ENCODE measurements at places on chromosomes 7 and 10.

DNA sequence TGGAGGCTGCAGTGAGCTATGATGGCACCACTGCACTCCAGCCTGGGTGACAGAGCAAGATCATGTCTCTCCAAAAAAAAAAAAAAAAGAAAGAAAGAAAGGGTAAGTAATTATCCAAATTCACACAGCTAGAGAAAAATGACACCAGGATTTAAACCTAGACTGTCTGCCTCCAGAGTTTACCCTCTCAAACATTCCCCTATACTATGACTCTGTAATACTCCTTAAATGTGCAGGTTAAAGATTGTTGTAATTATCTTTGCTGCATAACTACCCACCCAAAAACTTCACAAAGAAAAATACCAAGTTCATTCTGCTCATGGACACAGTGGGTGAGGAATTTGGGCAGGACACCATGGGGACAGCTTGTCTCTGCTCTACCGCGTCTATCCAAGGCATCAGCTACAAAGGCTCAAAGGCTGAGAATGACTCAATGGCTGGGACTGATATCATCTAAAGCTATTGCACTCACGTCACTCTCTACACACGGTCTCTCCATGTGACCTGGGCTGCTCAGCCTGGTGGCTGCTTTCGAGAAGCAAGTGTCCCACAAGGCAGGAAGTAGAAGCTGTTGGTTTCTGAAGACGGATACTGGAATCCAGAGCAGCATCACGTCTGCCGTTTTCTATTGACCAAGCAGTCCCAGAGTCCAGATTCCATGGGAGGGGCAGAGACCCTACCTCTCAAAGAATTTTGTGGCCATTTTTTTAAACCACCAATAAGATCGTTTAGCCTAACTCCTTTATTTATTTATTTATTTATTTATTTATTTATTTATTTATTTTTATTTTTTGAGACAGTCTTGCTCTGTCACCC, 185.7 kb upstream of the AUTS2 start:
- DNase-seq, result no peak

GRCh38 chr10:48554246-48554645, 50.6 kb downstream of the ARHGAP22 start:
- DNase-seq, result no peak

- DNase-seq, result no peak
Observed at GRCh38 chr10:24556126-24556749, 167.4 kb downstream of the ARHGAP21 start.

DNA sequence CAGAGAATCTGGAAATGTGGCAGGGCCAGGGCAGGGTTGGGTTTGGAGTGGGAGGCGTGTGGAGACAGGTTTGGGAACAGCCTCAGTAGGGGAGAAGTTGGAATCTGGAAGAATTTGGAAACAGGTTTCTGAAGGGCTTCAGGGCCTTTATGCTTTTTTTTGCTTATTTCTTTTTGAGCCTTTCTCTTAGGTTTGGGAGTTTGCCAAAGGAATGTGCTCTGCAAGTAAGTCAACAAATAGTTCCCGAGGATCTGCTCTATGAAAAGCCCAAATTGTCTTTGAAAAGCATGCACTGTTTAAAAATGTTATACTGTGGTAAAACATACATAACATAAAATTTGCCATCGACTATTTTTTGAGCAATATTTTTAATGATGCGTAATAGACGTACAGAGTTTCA, 86.7 kb upstream of the ADRB1 start:
- no peak for DNase-seq

DNA sequence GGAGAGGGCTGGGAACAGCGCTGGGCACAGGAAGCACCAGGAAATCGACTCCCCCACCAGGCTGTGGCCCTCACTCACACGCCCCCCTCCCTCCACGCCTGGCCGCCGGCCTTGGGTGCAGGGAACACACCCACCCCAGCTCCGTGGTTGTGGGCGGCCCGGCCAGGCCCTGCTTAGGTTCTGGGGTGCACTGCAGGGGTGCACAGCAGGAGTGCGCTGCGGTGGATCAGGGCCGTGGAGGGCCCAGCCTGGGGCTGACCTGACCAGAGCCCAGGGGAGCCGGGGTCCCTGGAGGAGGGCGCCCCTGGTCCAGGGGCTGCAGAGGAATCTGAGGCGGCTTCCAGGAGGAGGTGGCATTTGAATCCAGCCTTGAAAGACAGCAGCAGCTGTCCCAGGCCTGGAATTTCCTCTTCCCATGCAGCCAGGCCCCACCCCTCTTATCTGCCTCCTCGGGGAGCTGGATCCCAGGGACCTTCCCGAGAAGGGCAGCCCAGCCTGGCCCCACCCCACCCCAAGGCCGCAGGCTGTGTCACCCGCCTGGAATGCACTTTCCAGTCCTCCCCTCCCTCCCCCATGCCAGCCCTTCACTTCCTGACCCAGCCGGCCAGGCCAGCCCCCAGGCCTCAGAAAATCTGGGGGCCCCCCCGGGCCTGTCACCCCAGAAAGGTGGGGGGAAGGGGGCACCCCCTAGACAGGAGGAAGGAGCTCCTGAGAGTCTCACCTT, 18.4 kb upstream of the PDGFA start:
- no peak for DNase-seq

DNA sequence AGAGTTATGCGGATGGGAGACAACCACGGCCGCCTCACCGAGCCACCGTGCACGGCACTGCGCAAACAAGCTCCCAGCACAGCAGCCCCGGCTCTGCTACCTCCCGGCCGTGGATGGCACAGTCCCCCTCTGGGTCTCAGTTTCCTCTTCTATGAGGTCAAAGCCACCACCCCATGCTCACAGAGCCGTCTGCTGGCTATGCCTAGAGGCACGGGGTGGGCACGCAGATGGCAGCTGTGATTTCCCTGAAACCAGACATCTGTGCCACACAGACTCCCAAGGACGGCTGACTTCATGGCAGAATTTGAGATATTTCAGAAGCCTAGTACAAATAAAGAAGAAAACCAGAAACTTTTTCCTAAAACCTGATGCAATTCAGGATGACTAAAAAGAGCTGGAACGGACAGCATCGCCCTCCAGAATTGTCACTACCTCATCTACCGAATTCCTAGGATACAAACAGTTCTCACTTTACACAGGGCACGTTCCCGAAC, 73.2 kb downstream of the AMZ1 start:
- DNase-seq, result no peak

DNA sequence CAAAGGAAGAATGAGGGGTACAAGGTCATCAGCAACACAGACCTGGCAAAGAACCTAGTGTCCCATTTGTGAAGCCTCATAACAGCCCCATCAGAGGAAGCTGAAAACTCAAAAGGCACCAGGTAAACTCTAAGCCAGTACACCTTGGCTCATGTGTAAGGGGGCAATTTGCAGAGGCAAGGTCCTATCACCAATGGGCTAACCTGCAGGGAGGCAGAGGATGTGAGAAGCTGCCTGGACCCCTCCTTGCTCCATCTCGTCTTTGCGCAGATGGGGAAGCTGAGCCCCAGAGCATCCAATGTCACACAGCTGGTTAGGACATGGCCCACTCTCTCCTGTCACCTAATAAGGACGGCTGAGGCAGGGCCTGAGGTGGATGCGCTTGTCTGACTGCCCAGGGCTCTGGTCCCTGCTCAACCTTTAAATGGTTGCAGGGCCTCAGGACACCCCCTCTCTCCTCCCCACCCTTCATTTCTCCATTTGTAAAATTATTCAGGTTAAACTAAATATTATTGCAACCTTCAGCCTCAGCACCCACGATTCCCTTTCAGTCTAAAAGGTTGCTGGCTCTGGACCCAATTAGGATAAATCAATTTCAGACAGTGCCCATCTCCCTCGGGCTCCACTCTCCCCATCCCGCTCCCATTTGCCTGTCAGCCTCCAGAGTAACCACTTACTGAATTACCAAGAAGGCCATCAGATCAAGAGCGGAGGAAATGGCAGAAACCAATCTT, 135.3 kb downstream of the OAT start:
- DNase-seq, result no peak

- DNase-seq, result no peak
Observed at GRCh38 chr7:156194813-156195212, 382.6 kb upstream of the SHH start.

GRCh38 chr10:95661818-95662217, 5.3 kb upstream of the ALDH18A1 start:
- DNase-seq, result no peak

DNA sequence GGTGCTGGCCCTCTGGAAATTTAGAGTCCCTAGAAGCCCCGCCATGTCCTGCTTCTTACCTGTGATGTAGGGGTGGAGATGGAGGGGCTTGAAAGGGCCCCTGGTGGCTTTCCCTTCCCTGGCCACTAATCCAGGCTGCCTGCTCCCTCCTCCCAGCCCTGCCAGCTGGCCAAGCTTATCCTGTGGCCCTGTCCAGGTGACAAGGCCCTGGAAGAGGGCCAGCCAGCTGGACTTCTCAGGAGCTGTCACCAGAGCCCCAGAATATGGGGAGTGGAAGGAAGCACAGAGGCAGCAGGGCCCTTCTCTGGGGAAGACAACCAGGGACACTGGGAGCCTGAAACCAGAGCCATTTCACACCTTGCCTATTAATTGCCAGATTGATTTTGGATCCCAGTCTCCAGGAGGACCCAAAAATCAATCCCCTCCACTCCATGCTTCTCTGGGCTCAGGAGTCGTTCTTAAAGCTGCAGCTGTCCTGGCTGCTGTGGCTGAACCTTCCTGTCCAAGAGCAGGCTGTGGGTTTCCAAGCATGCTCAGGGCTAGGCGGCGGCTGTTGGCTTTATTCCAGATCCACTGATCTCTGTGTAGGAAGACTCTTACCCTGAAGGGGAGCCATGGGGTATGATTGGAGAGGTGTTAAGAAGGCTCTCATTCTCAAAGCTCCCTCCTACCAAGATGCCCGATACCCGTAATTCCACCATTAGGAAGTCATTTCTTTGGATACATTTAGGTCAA, 52.6 kb upstream of the PCBD1 start:
- DNase-seq, result no peak

DNA sequence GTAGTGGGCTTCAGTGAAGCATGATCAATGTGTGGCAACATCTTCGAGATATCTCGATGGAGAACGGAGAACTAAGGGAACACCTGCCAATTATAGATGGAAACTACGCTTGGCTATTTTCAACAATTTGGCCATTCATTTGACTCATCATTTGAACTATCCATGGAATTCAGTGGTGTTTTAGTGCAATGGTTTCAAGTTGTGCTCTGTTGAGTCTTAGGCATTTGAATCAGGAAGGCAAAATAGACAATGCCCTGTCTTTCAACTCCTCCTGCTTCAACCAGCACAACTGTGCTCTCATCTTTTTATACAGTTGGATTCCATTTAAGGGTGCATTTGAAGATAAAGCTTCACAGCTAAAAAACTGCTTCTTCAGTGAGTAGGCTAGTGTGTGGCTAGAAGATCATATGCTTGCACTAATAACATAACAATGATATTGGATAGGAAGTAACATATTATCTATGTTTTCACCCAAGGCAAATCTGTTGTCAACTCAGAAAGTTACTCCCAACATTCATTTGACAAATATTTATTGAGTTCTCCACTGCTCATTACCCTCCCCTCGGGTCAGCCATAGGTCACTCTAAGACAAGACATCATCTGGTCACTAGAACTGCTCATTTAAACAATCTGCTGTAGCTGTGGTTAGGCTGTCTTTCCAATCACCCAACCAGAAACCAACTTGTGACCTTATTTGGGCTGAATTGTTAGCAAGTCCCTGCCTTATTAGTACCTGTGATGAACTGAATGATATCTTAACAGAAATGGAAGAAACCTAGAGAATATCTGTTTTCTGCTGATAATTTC, 314.1 kb upstream of the SP4 start:
- no peak for DNase-seq

- no peak for DNase-seq
Observed at GRCh38 chr7:103821092-103821491, 168.4 kb downstream of the RELN start.

DNA sequence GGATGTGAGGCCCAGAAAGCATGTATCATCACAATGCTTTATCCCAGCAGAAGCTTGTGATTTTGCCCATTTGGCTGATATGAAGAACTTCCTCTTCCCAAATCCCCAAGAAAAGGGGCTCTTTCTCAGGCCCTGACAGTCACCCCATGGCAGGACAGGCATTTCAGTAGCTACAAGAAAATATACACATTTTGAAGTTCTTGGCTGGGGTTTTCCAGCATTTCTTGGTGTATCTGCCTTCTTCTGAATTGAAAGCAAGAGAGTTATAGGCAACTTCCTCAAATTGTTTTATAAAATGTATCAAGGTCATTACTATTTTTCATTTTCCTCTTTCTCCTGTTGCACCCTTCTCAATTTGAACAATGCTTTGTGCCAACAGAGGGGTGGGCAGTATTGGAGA, 63.3 kb upstream of the PDLIM1 start:
- no peak for DNase-seq

DNA sequence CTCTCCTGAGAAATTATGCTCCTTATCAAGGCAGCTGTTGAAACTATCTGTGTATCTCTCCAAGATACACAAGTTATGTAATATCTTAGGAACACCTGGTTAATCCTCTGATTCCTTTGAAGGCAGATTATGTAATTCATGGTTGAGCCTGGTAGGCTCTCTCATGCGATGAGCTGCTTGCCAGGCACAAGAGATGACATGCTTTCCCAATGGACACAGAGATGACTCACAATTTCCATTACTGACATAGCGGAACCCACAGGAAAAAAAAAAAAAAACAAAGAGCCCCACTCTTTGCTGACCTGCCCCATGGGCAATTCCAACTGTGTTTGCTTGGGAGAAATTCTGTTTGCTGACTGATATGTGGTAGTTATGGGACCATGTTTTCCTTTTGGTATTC, 736.4 kb upstream of the PHF14 start:
- DNase-seq, result no peak

DNA sequence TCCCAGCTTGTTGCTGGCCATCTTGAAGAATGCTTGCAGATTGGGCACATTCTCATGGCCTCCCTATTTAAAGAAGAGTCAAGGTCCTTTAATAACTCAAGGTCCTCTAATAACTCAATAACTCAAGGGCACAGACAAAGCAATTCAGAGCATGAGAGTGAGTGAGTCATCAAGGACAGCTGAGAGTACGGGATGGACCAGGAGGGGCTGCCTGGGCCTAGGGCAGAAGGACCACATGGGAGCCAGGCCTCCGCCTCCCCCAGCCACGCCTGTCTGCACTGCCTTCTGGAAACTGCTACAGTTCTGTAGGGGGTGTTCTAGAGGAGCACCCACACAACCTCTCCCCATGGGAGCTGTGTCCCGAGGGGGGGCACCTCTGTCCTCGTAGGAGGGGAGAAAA, 48.9 kb downstream of the ZNF503 start:
- DNase-seq, result no peak

- no peak for DNase-seq
Observed at GRCh38 chr7:39259391-39260003, 281.8 kb downstream of the POU6F2 start.

DNA sequence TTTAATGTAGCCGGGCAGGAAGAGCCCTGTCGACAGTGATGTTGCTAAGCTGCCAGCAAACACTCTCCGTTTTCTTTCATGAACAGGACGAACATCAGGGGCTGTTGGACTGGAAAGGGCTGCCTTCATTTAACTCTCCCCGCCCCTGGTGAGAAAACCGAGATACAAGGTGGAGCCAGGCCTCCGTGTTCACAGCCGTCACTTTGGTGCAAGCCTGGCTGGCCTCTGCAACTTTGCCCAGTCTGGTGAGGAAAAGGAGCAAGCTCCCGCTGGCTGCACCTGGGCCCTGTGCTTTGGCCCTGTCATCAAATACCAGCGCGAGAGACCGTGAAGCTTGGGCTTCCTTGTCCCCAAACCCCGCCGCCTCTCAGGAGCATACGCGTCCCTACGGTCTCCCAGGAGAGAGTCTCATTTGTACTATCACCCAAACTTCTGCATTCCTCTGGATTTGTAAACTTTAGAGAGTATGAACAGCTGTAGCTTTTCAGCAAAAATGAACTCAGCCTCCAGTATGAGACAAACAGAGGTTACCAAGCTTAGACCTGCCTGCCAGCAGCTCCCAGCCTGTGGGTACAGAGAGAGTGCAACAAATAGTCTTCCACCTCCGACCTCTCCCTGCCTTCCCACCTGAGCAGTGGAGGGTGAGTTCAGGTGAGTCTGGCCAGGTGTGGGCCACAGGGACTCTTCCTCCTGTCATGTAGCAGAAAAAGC, 445.3 kb upstream of the MGMT start:
- DNase-seq, result no peak

Measured in activated CD8-positive, alpha-beta memory T cell treated with anti-CD3 and anti-CD28 coated beads for 1 hour (primary cell).